ENCODE measurements at places on chromosomes 5 and 9. TPM values are rescaled to one million over a fixed set of nuclear protein-coding genes. Genes with fewer than 3 reads are reported as not detected.

The PRUNE2 gene
- total RNA-seq: 2.9 TPM

The SGCD gene
- 76.9 TPM for total RNA-seq

The ANKRD31 gene
- 0.14 TPM for total RNA-seq

The ZNF462 gene
- 45.5 TPM for total RNA-seq

The PCDHGB7 gene
- 9.2 TPM for total RNA-seq

The CDKN2B gene
- total RNA-seq: 1.3 TPM

The PCSK1 gene
- not detected for total RNA-seq

The TTC16 gene
- total RNA-seq: 0.12 TPM

The SPATA31C1 gene
- total RNA-seq: not detected

The MSH3 gene
- 9.2 TPM for total RNA-seq

The LCN1 gene
- total RNA-seq: not detected

The CYLC2 gene
- not detected for total RNA-seq

The SPATA9 gene
- total RNA-seq: not detected

The CCL28 gene
- 1.6 TPM for total RNA-seq

The UCK1 gene
- total RNA-seq: 25.4 TPM
